Activated CD8-positive, alpha-beta memory T cell treated with anti-CD3 and anti-CD28 coated beads for 1 hour (primary cell): ENCODE measurements at places on chromosomes 12 and 14.

GRCh38 chr12:11805043-11805442 lies 155.6 kb downstream of the ETV6 start:
- DNase-seq, result no peak

GRCh38 chr12:34190054-34190453 lies 167.8 kb downstream of the ALG10 start:
- no peak for DNase-seq

DNA sequence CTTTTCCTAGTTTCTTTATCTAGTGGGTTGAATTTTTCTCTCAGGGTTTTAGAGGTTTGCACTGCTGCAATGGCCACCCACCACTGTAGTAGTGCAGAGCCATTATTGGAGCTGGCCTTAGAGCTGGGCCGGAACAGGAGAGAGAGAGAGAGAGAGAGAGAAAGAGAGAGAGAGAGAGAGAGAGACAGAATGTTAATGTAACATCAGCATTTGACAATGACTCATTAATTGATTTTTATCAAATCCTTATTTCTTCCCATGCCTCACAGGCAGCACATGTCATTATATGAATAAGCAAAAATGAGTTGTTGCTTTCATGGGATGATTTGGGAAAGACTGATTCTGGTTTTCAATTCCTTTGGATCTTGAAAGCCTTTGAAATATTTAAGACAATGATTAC lies 76.3 kb upstream of the PPP4R3A start:
- DNase-seq, result no peak

DNA sequence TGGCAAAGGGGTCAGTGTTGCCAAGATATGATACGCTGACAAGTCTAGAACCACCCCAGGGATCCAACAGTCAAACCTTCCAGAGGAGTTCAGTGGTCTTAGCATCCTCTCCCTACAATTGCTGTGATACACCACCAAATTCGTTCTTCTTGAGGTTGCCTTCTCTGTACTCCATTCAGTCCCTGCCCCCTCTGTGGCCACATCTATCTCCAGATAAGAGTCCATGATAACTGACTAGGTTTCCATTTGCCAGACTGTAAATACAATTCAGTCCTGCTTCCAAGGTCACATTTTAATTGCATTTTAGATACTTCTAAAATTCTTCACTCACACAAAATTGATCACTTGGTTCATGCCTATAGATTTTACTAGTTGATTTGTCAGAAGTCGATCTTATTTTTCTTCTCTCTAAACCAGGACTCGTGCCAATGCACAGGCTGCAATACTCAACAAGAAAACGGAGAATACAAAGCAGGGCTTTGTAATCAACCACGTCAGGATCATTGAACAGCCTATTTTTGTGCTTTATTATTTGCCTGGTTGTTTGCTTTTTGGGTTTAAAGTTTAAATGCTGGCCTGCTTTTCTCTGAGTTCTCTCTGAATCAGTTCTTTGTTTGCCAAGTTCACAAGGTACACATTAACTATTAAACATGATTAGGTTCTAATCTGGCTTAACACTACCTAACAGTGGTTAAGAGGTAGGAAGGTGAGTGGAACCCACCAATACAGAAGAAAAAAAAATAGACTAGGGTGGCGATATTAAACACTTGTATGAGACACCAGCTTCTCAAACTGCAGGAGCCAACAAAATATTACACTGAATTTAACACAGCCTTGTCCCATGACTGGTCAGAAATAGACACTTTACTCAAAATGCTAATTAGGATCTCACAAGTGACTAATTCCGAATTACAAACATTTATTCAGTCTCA lies 5.3 kb upstream of the TSPAN8 start:
- DNase-seq, result no peak

DNA sequence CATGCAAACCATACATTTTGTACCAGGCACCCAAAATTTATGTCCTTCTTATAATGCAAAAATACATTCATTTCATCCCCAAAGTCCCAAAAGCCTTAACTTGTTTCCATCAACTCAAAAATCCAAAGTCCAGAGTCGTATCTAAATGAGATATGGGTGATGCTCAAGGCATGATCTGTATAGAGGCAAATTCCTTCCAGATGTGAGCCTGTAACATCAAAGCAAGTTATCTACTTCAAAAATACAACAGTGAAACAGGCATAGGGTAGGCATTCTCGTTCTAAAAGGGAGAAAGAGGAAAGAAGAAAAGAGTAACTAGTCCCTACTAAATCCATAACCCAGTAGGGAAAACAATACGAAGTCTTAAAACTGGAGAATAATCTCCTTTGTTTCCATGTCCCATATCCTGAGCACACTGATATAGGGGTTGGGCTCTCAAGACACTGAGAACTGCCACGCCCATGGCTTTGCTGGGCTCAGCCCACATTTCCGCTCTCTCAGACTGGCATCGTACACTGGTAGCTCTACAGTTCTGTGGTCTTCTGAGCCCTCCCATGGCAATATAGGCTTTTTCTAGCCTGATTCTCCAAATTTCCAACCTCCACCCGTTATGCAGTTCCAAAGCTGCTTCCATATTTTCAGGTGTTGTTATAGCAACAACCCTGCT lies 232.8 kb downstream of the TMTC2 start:
- DNase-seq, result no peak

DNA sequence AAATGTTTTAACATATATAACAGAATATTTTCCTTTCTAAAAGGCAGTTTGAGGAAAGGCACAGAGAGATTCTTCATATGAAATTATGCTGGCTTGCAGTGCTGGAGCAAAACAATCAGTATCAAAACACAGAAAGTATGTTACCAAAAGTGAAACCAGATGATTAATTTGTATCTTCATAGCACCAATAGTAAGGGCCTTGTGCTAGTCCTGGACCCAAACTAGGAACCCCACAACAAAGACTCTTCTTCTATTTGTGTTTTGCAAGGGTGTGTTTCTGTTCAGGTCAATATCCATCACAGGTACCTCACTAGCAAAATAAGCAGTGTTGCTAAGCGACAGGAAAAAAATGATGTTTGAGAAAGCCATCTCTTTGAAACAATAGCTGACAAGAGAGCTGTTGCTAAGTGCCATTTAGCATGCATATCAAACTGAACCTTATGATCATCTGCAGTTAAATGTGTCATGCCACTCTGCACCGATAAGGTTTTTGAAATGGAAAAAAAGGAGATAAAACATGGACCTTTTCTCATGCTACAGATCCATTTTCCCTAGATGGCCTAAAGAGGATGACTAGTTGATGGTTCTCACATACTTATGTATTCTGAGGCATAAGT lies 196.2 kb upstream of the ALG10 start:
- no peak for DNase-seq

GRCh38 chr12:54716261-54716660 lies 68.1 kb upstream of the DCD start:
- DNase-seq, result no peak

DNA sequence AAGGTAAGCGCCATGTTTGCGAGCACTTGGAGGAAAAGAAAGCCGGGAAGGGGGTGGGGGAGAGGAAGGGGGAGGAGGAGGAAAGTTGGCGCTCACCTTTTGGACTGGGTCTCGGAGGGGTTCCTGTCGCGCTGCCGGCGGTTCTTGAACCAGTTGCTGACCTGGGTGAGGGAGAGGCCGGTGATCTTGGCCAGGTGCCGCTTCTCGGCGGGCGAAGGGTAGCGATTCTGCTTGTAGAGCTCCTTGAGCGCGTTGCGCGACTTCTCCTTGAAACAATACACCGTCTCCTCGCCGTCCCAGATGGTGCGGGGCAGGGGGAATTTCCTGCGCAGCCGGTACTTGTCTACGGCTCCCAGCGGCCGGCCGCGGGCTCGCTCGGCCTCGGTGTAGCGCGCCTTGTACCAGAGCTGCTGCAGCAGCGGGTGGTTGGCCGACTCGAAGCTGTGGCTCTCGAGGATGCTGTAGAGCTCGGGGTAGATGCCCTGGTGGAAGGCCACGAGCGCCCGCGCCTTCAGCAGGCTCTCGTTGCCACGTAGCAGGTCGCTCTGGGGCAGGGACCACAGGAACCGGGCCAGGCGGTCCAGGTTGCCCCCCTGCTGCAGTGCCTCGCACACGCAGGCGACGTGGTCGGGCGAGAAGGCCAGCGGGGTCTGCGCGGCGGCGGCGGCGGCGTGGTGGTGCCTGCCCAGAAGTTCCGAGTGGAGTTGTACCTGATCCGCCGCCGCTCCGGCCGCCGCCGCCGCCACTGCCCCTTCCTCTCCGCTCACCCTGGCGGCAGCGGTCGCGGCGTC lies 840 bp downstream of the SIX4 start:
- DNase-seq, result no peak

DNA sequence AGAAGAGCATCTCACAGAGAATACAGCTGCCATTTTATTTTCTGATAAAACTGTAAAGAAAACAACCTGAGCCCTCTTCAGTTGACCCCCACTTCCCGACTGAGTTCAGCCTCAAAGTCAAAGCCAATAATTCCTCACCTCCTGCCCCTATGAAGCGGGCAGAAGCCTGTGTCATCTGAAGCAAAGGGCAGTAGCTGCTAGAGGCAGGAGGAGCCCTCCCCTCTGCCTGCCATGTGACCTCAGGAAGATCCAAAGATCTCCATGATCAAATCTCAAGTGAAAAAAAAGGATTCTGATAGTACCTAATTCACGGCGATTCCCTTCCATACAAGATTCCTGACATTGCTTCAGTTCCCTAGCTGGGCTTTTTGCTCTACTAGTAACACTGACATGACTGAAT lies 223.1 kb upstream of the CAND1 start:
- DNase-seq, result no peak

DNA sequence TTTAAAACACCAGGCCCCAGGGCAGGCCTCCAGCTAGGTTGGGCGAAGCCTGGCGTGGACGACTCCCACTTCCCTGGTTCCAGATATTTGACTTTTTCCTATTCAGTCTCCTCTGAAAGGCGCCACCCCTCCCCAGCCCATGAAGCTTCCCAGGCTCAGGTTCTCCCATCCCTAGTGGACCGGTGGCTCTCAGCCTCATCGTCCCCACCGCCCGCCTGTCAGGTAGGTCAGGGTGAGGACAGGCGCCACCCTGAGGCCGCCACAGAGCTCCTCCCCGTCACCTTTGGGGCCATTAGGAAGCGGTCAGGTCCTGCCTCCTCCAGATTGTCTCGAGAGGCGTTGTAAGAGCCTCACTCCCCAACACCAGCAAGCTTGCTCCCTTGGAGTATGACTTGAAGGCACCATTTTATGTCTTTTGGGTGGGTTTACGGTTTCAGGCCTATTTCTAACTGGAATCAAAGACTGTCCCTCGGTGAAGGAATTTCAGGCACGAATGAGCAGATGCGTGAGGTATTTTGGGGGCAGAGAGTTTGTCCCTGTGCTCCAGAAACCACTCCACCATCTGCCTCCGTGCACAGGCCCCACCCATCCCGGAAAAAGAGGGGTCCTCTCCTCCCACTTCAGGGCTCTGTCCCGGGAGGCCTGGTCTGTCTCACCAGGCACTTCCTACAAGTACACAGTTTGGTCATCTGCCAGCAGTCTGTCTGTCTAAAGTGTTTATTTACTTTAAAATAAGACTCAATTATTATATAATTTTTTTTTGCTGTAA lies 55.6 kb downstream of the TSPAN9 start:
- no peak for DNase-seq

- no peak for DNase-seq
Observed at GRCh38 chr12:5047094-5047493, 3.4 kb downstream of the KCNA5 start.

DNA sequence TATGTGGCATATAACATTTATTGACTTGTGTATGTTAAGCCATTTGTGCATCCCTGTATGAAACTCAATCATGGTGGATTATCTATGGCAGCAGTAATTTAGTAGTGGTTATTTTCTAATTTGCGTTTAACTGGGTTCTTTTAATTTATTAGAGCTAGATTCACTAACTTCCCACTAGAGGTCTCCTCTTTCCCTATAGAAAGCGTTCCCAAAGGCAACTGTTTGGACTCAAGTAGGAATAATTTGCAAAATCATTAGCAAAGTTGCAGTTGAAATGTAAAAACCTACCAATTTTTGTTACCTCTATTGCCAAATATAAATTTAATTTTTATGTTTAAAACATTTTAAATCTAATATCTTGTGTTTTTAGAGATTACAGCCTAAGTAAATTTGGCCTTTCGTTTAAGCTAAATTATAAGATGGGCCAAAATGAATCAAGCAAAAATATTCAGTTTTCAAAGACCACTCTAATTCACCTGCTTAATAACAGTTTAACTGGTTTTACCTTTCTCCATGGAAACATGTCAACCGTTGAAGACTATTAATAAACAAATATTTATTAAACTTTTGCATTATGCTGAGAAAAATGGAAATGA lies 6.0 kb downstream of the DMAC2L start:
- no peak for DNase-seq

- no peak for DNase-seq
Observed at GRCh38 chr12:121093487-121093891, 39.2 kb upstream of the P2RX7 start.

- DNase-seq, result no peak
Observed at GRCh38 chr14:103520657-103521437, 1.8 kb downstream of the CKB start.

DNA sequence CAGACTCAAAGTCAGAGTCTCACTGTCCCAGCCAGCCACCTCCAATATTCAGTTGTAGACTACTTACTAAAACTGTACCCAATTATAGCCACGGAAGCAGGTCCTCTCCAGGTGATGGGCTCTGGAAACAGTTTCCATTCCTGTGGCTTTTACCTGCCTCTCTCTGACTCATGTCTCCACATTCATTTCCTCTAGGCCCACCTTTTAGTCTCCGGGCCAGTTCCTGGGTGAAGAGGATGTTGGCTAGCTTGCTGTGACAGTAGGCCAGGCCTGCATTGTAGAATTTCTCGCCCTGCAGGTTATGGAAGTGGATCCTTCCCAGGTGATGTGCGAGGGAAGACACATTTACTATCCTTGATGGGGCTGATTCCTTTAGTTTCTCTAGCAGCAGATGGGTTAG lies 5.6 kb downstream of the RDH11 start:
- no peak for DNase-seq

DNA sequence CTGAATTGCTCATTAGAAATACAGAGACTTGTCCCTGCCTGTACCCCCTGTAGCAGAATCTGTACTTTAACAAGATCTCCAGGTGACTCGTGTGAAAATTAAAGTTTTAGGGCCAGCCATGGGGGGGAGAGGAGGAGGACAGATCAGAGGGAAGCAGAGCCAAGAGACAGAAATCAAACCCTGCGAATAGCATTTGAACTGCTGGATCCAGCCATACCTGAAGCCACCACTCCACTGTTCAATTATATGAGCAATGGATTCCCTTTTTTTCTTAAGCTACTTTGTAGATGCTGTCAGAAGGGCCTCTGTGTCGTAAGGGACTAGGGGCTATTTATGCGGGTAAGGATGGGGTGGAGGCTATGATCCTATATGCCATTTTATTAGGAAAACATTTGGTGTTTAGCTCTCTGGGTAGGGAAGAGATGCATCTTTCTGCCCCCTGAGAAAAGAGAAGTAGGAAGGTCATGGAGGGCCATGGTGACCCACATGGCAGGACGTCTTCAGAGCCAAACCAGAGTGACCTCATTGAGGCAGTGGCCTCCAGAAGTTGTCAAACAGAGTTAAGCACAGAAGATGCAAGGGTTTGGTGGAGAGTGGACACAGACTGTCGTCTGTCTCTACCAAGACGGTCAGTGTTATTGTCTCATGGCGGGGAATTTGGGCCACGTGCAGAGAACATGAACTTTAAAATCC lies 203.9 kb downstream of the PHETA1 start:
- DNase-seq, result no peak
